ENCODE measurements at places on chromosomes 1 and 21.
A peak's percentile ranks its signal among the peaks of the same experiment; 100 is the strongest.

- DNase-seq: no peak
These were observed 480.4 kb downstream of the SIPA1L2 start for GRCh38 chr1:232149287-232150201.

GRCh38 chr1:77394166-77394565 is 112.3 kb downstream of the AK5 start:
- DNase-seq: no peak

GRCh38 chr1:119771016-119771415 is 2.3 kb upstream of the HMGCS2 start:
- DNase-seq: no peak

GRCh38 chr1:2976180-2976562 is 45.1 kb upstream of the ACTRT2 start:
- no peak for DNase-seq

DNA sequence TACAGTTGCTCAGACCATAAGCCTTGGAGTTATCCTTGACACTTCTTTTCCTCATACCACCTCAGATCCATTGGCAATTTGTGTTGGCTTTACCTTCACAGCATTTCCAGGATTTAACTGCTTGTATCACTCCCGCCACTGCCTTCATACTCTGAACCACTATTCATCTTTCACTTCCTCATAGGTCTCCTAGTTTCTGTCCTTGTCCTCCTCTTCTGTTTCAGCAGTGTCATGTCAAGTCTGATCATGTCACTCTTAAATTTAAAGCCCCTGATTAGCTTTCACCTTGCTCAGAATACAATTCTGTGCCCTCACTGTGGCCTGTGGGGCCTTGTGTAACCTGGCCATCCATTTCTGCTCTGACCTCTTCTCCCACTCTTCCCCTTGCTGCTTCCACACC is 34.7 kb upstream of the C1orf115 start:
- DNase-seq: no peak

GRCh38 chr1:30329263-30329753 is 394.1 kb downstream of the MATN1 start:
- DNase-seq: no peak

- DNase-seq: no peak
These were observed 18.7 kb upstream of the F5 start for GRCh38 chr1:169604781-169605560.

GRCh38 chr1:109163551-109163950 is 49.6 kb downstream of the ELAPOR1 start:
- DNase-seq: no peak

DNA sequence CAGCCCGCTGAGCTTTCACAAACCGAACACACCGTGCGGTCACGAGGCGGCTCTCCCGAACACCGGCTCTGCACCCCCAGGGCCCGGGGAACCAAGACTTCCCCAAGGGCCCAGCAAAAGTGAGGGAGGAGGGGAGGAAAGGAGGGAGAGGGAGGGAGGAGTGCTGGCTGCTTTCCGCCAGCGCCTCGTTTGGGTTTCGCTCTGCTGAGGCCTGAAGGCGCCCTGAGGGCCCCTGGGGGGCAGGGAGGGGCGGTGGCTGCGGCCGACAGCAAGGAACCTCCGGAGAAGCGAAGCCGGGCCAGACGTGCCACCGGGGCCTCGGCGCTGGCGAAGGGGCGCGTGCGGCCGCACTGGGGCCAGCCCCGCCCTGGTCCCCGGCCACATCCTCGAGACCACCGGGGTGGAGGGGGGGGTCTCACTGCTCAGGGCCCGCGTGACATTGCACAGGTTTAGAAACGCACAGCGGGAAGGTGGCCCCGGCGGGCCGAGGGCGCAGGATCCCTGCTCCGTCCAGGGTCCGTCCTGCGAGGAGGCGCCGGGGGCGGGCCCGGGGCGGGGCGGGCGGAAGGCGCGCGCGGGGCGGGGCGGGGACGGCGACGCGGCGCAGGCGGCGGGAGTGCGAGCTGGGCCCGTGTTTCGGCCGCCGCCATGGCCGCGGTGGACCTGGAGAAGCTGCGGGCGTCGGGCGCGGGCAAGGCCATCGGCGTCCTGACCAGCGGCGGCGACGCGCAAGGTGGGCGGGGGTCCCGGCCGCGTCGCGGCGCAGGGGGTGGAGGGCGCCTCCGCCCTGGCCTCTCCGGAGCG is at the start of gene PFKL:
TSS of gene PFKL (plus strand) at position 596 of the 804 bp plus-strand sequence. CDS start at position 649, 53 bp downstream.
- peak; percentile 62 for DNase-seq

DNA sequence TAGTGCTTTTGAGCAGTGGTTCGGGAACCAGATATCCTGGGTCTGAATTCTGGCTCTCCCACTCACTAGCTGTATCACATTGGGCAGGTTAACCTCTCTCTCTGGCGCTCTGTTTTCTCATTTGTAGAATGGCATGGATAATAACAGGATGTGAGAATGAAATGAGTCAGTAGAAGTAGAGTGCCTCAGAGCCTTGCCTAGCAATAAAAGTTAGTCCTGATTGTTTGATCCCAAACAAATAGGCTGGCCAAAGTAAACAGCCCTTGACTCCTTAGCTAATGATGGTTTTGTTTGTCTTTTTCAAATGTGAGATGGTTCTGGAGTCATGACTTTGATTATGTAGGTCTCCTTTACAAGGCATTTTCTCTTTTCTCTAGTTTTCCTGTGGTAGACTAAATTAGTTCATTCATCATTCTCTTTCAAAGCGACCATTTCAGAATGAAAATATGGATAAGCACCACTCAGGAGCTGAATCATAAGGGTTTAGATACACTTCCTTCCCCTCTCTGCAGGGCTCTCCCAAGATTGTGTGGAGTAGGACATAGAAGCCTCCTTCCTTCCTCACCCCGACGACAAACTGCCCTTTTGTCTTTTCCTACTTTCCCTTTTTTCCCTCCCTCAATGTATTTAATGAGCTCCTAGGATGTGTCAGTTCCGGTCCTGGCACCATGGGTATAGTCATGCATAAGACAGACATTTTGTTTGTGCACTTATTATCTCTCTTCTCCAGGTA is 23.1 kb downstream of the KIAA0040 start:
- DNase-seq: no peak

DNA sequence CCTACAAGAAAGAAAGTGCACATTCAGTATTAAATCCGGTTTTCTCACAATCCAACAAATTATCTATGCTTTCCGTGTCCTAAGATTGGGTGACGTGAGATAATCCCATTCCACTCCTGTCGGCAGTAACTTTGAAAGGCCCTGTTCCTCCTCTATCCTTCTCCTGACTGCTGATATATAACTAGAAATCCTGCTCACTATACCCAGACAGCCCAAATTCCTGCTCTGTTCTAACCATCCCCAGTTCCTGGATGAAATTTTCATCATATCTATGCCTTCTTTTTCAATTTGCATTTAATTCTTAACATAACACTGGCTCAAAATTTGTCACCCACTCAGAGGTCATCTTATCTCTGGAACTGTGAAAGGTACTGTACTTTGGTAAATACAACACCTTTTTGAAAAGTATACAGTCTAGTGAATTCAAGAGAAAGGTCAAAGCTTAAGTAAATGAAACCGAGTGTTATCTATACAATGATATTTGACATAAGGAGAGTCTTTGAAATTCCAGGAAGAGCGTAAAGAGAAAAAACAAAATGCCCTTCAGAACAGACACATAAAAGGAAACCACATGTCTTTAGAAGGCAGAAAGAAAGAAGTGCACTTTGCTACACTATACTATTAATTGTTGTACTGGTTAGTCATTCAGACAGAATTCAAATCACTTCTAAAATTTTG is 200.5 kb upstream of the NEGR1 start:
- DNase-seq: no peak

GRCh38 chr21:15679630-15680029 is 50.2 kb upstream of the USP25 start:
- no peak for DNase-seq

DNA sequence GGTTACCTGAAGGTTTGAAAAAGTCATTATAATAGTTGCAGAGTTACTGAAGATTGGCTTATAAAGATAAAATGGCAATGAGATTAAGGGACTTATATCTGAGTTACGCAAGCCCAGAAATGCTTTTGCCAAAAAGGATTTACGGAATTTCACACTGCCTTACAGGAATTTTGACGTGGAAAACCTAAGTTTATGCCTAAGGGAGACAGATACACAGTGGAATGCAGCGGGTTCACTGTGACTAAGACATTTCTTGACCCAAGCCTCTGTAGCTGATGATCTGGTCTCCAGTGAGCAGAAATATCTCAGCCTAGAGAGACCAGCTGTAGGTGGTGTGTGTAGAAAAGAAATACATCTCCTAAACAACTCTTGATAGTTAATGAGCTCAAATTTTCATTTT is 10.1 kb upstream of the EXO1 start:
- no peak for DNase-seq

Data from stimulated activated CD8-positive, alpha-beta memory T cell treated with anti-CD3 and anti-CD28 coated beads, Interleukin-15, amount 100 ng/mL, for 48 hours (primary cell).